Effector memory CD4-positive, alpha-beta T cell (primary cell): ENCODE measurements at places on chromosomes 3 and 15.

DNA sequence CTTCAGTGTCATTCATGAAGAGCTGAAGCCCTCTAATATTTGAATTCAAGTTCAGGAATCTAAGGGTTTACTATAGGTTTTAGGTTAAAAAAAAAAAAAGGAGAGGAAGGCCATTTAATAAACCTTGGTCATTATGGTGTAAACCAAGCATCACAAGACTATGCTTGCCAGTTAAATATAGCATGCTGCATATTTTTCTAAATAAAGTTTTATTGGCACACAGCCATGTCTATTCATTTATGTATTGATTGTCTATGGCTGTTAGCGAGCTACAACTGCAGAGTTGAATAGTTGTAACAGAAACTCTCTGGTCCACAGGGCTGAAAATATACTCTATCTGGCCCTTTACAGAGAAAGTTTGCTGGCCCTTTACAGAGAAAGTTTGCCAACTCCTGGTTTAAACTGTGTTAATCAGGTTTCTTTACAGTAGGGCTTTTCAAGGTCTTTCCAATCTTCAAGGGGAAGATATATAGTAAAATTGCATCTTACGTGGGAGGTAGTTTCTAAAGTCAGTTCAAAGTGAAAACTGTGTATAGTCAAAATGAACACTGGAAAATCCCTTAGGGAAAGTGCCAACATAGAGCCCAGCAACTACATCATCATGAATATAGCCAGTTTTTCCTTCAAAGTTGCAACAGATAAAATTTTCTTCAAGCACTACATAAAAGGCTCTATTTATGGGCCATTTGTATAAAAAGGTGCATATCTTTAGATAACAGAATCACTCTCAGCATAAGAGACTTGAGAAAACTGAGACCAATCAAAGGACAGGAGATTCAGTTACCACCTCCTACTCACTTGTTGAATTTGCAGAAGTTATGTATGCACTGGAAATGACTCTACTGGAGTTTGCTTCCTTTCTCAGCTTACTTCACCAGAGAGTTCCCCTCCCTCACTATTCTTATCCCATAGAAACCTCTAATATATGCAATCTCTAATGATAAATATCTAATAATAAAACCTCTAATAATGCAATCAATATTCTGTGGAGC, 49.7 kb upstream of the FRMD4B start:
- DNase-seq, result no peak

- DNase-seq, result no peak
These were observed 1.4 kb upstream of the RSRC1 start for GRCh38 chr3:158108445-158108985.

DNA sequence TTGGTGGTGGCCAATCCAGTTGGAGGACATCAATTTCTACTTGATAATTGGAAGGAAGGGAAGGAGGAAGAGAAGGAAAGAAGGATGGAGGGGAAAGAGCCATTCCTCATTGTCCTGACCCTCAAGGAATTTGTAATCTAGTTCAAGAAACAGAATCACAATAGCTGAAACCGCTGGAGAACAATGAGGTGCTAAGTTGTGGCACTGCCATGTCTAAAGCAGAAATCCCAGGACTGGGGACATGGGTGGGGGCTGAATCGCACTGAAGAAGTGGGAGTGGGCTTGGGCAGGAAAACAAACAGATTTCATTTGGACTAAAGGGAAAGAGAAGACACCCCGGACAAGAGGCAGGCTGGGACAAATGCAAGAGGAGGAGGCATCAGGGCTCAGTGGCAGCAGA, 183.6 kb downstream of the UACA start:
- DNase-seq, result no peak

- no peak for DNase-seq
These were observed 163.5 kb downstream of the GOLGA6L4 start for GRCh38 chr15:84398763-84399701.

GRCh38 chr3:164620423-164620822, 457.9 kb downstream of the SI start:
- DNase-seq, result no peak

GRCh38 chr15:78449220-78449999, 11.4 kb downstream of the IREB2 start:
- no peak for DNase-seq

DNA sequence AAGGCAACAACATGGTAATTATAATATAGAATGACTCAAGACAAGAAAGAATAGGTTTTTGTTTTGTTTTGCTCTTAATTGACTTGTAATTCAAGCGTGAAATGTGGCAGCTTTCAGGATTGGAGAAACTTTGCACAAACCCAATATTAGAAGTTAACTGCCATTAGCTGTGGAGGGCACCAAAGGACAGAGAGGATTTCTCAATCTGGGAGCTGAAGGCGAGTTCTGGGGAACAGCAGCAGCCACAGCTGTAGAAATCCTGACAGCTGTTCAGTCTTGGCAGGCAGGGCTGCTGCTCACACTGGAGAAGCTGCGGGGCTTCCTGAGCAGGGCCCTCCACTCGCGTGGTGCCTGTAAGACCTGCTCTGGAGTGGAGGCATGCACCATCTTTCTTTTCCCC, 182.2 kb upstream of the IL12A start:
- DNase-seq, result no peak

DNA sequence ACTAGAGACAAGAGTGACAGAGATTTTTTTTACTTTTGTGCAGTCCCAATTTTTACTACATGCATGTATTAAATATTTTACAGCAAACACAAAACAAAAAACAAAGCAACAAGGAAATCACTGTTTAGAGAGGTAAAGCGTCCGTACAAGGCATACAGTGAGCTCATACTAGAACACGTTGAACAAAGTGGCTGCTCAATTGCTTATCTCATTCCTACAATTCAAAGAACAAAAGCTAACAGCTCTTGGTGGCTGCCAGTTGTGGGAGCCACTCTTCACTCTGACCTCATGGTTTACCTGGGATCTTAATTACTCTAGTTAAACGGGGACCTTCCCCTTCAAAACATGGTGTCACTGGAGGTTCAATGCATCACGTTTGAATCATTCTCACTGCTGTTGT, 7.6 kb upstream of the ARHGEF26 start:
- no peak for DNase-seq

- no peak for DNase-seq
These were observed 6.0 kb upstream of the RLBP1 start for GRCh38 chr15:89227425-89227824.

- DNase-seq, result no peak
These were observed 70.4 kb downstream of the LSAMP start for GRCh38 chr3:116374901-116375300.

- no peak for DNase-seq
These were observed 5.3 kb upstream of the APEH start for GRCh38 chr3:49668861-49669260.

- DNase-seq, result no peak
These were observed 370.0 kb upstream of the FRG2C start for GRCh38 chr3:75294124-75294523.

GRCh38 chr3:96449346-96449745, 365.0 kb upstream of the EPHA6 start:
- DNase-seq, result no peak

GRCh38 chr3:104437131-104437750, 929.5 kb upstream of the ALCAM start:
- no peak for DNase-seq

- no peak for DNase-seq
These were observed 31.8 kb downstream of the GPR171 start for GRCh38 chr3:151171145-151171757.

DNA sequence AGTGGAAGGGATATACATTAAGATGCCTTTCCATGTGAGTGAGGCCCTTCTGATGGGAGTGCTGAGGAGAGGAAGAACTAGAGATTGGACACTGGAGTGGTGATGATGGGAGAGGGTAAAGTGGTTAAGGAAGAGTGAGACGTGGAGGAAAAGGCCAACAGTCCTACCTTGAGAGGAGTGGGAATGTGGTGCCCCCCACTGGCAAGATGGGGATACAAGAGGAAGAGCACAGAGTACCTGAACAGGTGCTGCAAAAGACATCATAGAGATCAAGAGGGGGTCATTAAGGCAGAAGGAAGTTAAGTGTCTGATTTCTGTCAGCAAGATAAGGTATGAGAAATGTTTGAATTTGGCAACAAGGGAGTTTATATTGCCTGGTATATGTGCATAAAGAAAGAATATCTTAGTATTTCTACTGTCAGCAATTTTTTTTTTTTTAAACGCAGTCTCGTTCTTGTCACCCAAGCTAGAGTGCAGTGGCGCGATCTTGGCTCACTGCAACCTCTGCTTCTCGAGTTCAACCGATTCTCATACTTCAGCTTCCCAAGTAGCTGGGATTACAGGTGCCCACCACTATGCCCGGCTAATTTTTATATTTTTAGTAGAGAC, 34.0 kb downstream of the ARIH2 start:
- DNase-seq, result peak; percentile 44

GRCh38 chr3:12345584-12346494, 57.0 kb downstream of the PPARG start:
- DNase-seq, result no peak

DNA sequence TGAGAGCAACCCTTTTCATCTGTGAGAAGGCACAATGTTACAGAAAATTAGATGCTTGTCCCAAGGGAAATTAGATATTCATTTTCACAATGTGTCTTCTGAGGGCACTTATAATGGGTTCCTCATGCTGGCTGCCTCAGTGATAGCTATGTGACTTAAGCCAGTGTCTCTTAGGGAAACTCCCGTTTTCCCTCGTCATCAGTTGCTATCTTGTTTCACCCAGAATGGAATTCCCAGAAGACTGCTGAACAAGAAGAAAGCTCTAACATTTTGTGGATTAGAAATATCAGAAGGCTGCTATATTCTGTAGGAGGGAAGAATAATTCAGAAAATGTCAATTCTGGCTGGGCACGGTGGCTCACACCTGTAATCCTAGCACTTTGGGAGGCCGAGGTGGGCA, 67.9 kb upstream of the WDR72 start:
- no peak for DNase-seq

DNA sequence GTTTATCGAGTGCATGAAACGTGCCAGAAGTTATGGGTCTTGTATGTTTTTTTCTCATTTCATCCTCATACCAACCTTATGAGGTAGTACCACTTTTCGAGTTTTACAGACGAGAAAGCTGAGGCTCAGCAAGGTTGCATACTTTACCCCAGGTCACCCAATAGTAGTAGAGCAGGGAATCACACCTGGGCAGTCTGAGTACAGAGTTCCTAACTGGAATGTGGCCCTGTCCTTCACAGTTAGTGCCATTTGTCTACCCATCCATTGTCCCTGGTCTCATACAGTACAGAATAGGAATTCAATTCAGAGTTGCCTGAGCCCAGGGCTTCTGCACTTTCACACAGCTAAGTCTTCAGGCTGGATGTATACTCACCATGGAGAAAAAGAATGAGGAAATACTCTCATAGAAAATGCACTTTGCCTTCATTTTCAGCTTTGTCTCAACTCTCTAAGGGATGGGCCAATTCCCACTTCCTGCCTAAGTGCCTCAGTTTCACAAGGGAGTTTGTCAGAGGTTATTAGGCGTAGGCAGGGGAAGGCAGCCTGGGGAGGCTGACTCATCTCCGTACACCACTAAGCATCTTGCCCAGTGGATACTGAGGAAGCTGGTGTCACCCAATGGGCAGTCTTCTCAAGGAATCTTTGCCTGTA, 93.2 kb downstream of the TMEM212 start:
- no peak for DNase-seq

DNA sequence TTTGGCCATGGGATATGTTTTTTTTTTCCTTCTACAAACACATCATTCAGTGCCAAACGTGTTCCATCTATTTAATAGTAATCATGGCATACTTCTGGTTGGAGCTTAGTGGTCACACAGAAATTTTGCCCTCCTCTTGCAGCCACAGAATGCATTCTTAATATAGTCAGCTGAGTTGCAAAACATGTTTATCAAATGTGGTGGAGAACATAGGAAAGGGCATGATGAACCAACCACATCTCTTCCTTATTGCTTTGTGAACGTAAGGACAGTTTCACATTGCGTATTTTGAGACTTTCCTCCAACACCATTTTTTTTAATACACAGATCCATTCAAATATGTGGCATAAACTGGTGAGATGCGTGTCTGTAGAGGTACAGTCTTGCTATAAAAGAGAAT, 106.8 kb downstream of the BBX start:
- no peak for DNase-seq

- DNase-seq, result no peak
These were observed 541.5 kb downstream of the GABRG3 start for GRCh38 chr15:27512281-27513001.

DNA sequence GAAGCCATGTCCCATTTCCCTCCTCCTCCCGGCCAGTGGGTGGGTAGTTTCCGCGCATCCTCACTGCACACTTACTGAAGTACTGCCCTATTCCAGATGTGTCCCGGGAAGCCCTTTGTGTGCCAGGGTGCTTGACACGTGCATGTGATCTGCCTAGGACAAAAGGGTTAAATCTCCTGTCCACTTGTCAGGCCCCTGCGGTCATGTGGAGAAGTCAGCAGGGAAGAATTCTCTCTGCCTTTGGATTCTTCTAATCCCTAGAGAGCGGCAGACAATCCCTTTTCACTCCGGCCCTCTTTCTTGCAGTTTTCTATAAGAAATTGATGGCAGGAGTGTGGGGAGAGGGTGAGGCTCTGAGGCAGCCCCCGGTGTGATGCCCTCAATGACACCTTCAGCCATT, 19.8 kb downstream of the ST8SIA2 start:
- DNase-seq, result no peak

- DNase-seq, result no peak
These were observed 584 bp upstream of the LARS2 start for GRCh38 chr3:45387636-45388348.

DNA sequence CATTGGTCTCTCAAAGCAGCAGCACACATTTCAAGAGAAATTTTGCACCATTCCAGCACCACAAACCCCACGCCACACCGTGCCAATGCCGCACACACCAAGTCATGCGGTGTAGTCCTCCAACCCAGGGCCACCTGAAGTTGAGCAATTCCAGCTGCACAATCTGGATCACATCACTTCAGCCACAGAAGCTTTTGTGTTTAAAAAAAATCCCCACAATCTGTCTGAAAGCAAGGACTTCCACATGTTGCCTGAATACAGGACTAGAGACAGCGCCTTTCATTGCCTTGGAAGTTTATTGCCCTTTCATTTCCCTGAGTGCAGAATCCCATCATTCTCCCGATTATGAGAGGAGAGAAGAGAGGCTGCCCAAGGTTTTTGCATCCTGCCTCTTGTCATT, 175.6 kb upstream of the BCL6 start:
- no peak for DNase-seq

- DNase-seq, result peak; percentile 5
These were observed at the start of gene CFAP44 for GRCh38 chr3:113441051-113441770. Gene CFAP44, minus strand, starts transcription at chr3:113441493. Its CDS starts 7,829 bp downstream, at chr3:113433664.

GRCh38 chr3:85482213-85482490, 523.4 kb downstream of the CADM2 start:
- no peak for DNase-seq

DNA sequence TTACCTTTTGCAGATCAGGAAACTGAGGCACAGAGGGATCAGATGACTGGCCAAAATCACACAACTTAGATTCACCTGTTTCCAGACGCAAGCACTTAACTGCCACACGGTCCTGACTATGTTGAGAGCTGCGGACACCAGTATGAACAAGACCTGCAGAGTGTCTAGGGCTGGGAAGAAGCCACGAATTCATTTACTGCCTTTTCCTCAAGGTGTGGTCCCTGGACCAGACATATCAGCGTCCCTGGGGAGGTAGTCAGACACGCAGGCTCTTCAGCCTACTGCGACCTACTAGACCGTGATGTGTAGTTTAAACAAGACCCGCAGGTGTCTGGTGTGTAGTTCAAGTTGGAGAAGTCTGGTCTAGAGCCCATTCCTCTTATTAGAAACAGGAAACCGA, 541 bp upstream of the SLC6A11 start:
- DNase-seq, result no peak

GRCh38 chr15:63387748-63388493, 6.3 kb upstream of the CA12 start:
- no peak for DNase-seq

- no peak for DNase-seq
These were observed 78.8 kb upstream of the STRIT1 start for GRCh38 chr3:155372281-155372680.

GRCh38 chr3:186381424-186382216, 19.6 kb upstream of the DGKG start:
- DNase-seq, result no peak
